WTC11 (cell line): ENCODE measurements at places on chromosomes 2 and 18.
A peak's percentile ranks its signal among the peaks of the same experiment; 100 is the strongest.

- DNase-seq = no peak
Observed at GRCh38 chr2:234459401-234460009, 37.4 kb downstream of the ARL4C start.

GRCh38 chr2:23561088-23561487, 176.1 kb downstream of the KLHL29 start:
- no peak for DNase-seq

GRCh38 chr18:74248595-74248994, 43.2 kb downstream of the CYB5A start:
- DNase-seq = no peak

GRCh38 chr2:172510548-172510947, 45.3 kb upstream of the PDK1 start:
- no peak for DNase-seq

DNA sequence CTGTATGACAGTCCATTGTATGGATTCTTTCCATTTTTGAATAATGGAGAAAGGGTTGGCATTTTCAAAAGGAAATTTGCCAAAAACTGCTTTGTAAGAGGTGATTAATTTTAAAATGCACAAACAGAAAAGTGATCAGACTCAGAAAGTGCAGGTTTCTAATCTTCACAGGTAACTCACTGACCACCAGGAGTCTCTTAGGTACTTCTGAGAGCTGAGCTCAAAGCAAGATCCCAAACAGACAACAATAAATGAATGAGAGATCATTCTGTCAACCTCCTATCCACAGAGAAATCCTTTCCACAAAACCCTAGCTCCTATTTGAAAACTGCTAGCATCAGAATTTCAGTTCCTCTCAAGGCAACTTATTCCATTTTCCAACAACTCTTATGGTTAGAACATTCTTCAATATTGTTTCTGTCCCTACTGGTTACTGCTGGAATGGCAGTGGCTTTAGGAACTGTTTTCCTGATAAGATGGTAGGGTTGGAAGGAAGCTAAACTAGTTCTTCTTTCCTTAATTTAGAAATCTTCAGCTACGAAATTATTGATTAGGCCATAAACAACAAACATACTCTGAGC, 20.6 kb upstream of the HAAO start:
- no peak for DNase-seq

GRCh38 chr2:105449076-105449475, 50.2 kb upstream of the FHL2 start:
- DNase-seq = no peak

DNA sequence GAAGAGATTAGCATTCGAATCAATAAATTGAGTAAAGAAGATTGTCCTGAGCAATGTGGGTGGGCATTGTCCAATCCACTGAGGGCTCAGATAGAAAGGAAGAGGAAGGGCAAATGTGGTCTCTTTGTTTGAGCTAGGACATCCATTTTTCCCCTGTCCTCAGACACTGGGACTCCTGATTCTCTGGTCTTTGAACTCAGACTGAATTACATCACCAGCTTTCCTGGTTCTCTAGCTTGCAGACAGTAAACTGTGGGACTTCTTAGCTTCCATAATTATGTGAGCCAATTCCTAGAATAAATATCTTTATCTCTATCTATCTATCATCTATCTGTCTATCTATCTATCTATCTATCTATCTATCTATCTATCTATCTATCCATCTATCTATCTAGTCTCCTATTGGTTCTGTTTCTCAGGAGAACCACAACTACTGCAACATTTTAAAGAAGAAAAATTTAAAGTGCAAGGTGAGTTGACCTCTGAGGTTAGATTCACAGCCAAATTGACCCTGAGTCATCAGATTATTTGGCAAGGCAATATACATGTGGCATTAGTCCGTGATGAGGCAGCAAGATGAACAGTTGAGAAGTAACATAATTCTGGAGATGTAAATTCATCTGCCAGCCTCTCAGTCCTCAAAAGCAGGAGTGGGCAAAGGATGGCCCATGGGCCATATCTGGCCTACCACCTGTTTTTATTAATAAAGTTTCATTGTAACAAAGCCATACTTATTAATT, 191.4 kb downstream of the PDE11A start:
- DNase-seq = no peak

GRCh38 chr2:20362701-20363435, 12.2 kb upstream of the PUM2 start:
- DNase-seq = no peak

DNA sequence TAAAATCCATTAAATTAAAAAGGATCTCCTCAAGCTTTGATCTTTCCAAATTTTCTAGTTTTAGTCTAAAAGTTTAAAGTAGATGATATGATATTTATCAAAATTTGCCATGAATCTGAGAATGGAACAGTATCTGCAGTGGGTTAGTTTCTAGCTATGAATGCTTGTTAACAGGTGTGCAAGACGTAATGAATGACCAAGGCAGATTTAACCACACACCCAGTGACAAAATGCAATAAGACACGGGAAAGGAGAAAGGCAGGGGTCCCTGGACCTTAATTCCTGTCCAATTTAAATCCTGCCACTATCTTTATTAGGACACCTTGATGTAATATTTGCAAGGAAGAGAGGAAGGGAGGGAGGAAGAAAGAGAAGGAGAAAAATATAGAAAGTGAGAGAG, 30.5 kb upstream of the PEX13 start:
- no peak for DNase-seq

DNA sequence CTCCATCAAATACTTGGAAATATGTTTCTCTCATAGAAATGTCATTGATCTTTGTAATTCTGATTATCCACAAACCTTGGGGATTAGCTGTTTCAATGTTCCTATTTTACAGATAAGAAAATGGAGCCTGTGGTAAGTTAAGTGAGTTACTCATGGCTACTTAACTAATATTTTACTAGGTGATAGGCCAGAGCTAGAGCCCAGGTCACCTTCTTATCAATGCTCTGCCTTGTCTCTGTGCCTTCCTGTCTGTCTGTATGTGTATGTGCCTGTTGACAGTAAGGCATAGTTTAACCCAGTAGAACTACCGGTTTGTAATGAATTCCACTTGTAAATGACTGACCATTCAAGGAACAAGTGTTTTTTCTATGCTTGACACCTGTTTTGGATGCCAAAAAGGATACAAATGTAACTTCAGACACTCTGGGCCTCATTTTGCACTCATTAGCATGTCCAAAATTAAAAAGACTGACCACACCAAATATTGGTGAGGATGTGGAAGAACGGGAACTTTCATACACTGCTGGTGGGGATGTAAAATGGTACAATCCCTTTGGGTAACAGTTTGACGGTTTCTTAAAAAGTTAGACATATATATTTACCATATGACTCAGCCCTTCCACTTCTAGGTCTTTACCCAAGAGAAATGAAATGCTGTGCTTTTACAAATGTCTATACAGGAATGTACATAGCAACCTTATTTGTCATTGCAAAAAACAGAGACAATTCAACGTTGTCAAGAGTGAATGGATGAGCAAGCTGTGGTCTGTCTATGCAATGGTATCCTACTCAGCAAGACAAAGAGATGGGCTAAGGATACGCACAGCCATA, 19.6 kb upstream of the IL1A start:
- DNase-seq = no peak

- no peak for DNase-seq
Observed at GRCh38 chr2:223532712-223533111, 69.4 kb downstream of the SCG2 start.

- DNase-seq = no peak
Observed at GRCh38 chr18:22455425-22456115, 37.9 kb upstream of the CTAGE1 start.

DNA sequence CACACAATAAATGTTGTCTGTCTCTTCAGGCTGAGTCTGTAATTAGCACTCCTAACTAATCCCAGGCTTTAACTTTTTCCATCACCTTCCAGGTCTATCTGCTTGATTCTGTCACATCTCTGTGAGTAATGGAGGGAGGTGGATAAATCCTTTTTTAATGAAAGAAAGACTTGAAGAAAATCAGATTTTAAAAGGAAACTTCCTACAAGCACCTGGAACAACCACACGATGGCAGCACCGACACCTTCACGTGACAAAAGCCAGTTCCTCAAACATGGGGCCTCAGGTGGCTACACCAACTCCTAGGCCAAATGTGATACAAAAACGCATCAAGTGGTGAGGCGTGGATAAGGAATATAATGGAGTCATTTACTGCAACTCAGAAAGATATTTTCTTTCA, 41.8 kb downstream of the TGFBRAP1 start:
- peak; percentile 58 for DNase-seq

DNA sequence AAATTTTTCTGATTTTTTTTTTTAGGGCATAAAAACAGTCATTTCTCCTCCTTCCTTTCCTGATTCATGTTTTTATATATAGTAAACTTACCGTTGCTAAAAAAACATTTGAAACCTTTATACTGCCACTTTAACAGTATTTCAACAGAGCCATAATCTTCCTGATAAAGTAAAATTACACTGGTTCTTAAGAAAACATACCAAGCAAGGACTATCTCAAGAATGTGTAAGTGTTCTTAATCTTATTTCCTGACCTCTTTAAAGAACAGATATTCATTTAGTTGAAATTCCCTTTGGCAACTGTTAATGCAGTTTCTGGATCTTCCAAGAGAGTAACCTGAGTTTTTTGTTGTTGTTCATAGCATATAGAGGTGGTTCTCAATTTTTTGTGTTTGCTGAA, 26.6 kb upstream of the COLEC12 start:
- no peak for DNase-seq

GRCh38 chr2:99881901-99882591, 260.3 kb downstream of the AFF3 start:
- no peak for DNase-seq

- no peak for DNase-seq
Observed at GRCh38 chr2:17576802-17577201, 36.3 kb downstream of the VSNL1 start.

- no peak for DNase-seq
Observed at GRCh38 chr18:70296289-70296688, 7.4 kb downstream of the SOCS6 start.

- no peak for DNase-seq
Observed at GRCh38 chr2:211836409-211836808, 702.2 kb downstream of the ERBB4 start.

DNA sequence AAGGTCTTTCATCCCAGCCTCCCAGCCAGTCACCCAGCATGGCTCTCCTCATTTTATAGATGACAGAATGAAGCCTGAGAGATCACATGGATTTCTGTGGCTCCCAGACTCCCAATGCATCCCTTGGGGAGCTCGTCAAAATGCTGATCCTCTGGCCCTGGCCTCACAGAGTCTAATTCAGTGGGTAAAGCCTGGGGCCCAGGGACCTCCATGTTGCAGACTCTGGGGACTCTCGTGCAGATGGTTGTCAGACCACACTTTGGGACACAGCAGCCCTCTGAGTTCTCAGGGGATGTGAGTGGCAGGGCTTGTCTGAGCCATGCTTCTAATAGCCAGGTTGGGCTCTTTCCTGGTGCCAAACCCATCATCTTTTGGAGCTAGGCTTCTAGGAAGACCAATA, 97.0 kb downstream of the CTIF start:
- no peak for DNase-seq
